IgD-negative memory B cell (primary cell): ENCODE measurements at places on chromosomes 16 and 17. TPM values are rescaled to one million over a fixed set of nuclear protein-coding genes. Genes with fewer than 3 reads are reported as not detected.

Gene ATP2C2
- polyA plus RNA-seq = not detected

Gene MT1X
- 14.2 TPM for polyA plus RNA-seq

Gene BCAR1
- not detected for polyA plus RNA-seq

Gene ZNF469
- polyA plus RNA-seq = 0.26 TPM

Gene IRX5
- polyA plus RNA-seq = not detected

Gene TAC4
- not detected for polyA plus RNA-seq

Gene KRT39
- polyA plus RNA-seq = not detected

Gene SLC5A11
- polyA plus RNA-seq = 0.13 TPM

Gene OGFOD1
- 65.8 TPM for polyA plus RNA-seq

Gene E2F4
- polyA plus RNA-seq = 73.7 TPM

Gene NPIPA3
- 0.80 TPM for polyA plus RNA-seq

Gene PRSS8
- polyA plus RNA-seq = not detected

Gene VASN
- polyA plus RNA-seq = 0.45 TPM

Gene CHP2
- not detected for polyA plus RNA-seq

Gene SLC52A1
- not detected for polyA plus RNA-seq

Gene PDILT
- not detected for polyA plus RNA-seq

Gene KRT16
- polyA plus RNA-seq = not detected

Gene TMC6
- polyA plus RNA-seq = 212 TPM

Gene CHTF8
- polyA plus RNA-seq = 184 TPM

Gene KRTAP1-5
- not detected for polyA plus RNA-seq

Gene TNFRSF13B
- polyA plus RNA-seq = 224 TPM

Gene ZNF423
- polyA plus RNA-seq = not detected

Gene KRTAP4-1
- polyA plus RNA-seq = not detected

Gene TP53TG3B
- not detected for polyA plus RNA-seq

Gene SPEM3
- not detected for polyA plus RNA-seq

Gene NGFR
- polyA plus RNA-seq = not detected

Gene SNAI3
- 12.3 TPM for polyA plus RNA-seq

Gene CMTM2
- not detected for polyA plus RNA-seq

Gene SLC13A5
- polyA plus RNA-seq = 0.30 TPM

Gene SP2
- 13.7 TPM for polyA plus RNA-seq

Gene COG7
- polyA plus RNA-seq = 7.1 TPM

Gene HIGD1B
- not detected for polyA plus RNA-seq

Gene SP6
- not detected for polyA plus RNA-seq

Gene AIPL1
- polyA plus RNA-seq = not detected
